Stimulated activated CD4-positive, alpha-beta T cell treated with anti-CD3 and anti-CD28 coated beads, TNF-alpha, amount 100 ng/mL, for 24 hours (primary cell): ENCODE measurements at places on chromosomes 2 and 18.

- no peak for DNase-seq
Observed at GRCh38 chr2:142422769-142423168, 292.0 kb upstream of the LRP1B start.

- no peak for DNase-seq
Observed at GRCh38 chr2:186459009-186459408, 27.1 kb upstream of the ZC3H15 start.

DNA sequence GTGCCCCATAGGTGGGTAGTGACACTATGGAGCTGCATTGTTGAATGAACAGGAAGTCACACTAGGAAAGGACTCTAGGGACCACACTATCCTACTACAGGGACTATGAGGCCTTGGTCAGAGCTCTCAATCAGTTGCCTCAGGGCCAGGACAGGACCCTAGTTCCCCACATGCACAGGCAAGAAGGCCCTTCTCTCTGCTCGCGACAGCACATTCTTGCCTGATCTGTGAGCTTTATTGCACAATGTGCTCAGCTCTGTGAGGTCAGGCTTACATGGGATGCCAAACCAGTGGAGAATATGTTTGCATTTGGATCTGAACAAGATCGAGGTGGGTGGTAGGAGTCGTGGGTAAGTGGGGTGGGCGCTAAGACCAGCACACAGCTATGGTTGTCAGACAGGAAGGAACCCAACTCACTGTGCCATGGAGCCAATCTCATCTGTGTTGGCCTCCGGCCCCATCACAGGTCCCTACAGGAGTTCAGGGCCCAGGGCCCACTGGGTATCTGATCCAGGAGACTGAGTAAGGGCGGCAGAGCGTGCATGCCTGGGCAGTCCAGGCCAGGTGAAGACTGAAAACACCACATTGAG lies 8.0 kb downstream of the PCARE start:
- DNase-seq = no peak

DNA sequence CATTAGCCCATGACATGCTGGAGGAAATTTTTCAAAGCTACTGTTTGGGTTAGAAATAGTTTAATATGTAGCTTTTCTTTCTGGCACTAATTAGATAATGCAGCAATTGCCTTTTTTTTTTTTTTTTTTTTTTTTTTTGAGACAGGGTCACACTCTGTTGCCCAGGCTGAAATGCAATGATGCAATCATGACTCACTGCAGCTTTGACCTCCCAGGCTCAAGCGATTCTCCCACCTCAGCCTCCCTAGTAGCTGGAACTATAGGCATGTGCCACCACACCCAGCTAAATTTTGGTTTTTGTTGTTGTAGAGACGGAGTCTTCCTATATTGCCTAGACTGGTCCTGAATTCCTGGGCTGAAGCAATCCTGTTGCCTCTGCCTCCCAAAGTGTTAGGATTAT lies 136.2 kb downstream of the SP100 start:
- DNase-seq = no peak

DNA sequence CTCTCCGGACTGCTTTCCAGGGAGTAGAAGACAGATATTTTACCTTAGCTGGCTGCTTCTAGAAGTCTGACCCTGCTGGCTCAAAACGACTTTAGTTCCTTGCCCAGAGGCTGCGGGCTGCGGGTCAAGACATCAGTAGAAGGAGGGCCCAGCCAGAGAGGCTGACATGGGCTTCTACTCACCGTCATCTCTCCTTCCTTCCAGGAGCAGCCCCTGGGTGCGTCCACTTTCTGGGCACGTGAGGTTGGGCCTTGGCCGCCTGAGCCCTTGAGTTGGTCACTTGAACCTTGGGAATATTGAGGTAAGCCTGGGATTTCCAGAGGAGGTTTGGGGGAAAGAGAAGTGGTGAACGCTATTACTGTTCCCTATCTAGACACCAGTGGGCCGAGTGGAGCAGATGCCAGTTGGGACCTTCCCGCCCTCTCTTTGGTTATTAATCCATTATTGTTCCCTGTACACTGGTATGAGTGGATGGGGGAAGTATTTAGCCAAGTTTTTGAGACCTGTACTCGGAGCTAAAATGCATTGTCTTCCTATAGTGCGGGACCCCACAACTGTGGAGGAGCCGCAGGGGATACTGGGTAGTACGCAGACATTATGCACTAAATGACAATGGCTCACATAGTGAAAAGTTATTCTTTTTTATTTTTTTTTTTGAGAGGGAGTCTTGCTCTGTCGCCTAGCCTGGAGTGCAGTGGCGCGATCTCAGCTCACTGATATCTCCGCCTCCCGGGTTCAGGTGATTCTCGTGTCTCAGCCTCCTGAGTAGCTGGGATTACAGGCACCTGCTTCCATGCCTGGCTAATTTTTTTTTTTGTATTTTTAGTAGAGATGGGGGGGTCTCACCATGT lies 26.3 kb upstream of the CASP8 start:
- DNase-seq = no peak

GRCh38 chr2:17416884-17417391 lies 101.3 kb downstream of the RAD51AP2 start:
- DNase-seq = no peak

DNA sequence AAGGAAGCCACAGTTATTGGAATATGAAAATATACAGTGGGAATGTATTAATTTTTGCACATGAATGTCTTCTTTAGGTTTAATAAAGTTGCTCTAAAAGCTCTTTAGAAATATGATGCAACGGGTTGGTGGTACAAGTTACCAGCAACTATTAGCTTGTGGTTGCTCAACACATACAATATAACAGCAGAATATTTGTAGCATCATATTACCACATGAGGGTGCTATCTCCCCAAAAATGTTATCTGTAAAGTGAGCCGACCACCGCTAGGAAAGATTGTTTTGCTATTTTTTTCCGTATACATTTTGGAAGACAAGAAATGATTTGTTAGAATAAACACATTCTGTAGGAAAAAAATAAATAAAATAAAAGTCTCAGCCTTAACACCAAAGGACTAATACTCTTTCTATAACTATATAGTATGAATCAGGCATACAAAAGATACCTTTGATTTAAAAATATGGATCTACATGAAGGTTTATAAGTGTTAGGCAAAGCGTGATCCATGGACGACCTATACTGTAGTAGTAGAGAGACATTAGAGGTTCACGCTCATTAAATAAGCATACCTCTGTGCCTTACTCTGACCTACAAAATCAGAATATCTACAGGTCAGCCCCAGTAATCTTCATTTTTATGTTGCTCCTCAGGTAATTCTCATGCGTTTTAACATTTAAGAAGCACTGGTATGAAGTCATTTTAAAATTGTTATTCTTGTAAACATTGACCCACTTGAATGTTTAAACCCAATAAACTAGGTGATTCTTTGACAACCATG lies 1110.6 kb upstream of the ACVR2A start:
- no peak for DNase-seq

DNA sequence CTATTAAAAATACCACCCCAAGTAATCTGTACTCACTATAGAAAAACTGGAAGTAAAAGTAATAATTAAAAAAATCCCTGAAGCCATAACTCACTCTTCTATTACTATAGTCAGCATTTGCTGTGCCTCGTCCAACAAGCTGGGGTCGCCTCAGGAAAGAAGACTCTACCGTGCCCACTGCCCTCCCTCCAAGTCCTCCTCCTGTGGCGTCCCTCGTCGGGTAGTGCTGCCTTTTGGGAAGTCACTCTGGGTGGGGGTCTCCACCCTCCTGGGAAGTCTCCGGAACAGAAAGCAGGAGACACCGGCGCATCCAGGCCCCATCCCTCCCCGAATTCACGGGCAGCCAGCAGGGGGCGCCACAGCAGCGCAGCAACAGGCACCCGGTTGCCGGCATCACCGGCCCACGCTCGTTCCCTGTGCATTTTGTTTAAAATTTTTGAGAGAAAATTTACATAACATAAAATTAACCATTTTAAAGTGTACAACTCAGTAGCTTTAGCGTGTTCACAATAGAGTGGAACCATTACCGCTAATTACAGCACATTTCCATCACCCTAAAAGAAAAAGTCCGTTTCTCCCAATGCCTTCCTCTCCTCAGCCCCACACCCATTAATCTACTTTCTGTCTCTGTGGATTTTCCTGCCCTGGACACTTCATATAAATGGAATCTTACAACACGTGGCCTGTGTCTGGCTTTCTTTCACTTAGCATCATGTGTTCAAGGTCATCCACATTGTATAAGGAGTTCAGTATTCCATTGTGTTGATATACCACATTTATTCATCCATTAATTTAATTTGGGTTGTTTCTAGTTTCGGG lies 62.2 kb downstream of the ADNP2 start:
- DNase-seq = no peak

GRCh38 chr18:39591649-39592048 lies 2026.1 kb upstream of the CELF4 start:
- DNase-seq = no peak

GRCh38 chr2:95121093-95121406 lies 558 bp downstream of the MRPS5 start:
- no peak for DNase-seq

GRCh38 chr2:222698276-222698675 lies 26.8 kb downstream of the MOGAT1 start:
- DNase-seq = no peak

DNA sequence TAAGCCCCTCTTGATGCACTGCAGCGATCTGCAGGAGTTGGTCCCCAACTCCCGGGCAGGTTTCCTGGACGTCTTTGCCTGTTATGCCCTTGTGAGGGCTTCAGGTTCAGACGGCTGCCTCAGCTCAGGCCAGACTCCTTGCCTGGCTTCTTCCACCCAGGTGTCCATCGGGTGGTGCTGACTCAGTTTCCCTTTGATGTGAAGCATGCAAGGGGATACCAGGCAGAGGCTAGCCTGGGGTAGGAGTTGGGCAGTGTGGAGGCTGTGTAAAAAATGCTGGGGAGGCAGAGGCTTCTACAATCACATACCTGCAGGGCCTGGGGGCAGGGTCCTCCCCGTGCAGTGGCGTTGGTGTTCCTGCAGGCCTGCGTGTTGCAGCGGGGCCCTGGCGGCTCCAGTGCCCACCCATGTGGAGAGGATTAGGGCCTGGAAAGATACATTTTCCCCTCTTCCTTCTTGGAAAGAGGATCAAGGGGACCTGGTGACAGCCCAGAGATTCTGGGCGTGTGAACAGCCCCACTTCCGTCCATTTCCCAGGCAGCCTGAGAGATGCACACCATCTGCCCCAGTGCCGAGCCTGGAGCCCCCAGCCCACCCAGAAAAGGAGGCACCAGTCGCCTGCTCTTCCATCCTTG lies 338.3 kb downstream of the DYSF start:
- no peak for DNase-seq

- no peak for DNase-seq
Observed at GRCh38 chr2:149743842-149744448, 156.4 kb upstream of the MMADHC start.

GRCh38 chr18:27994571-27994970 lies 182.4 kb downstream of the CDH2 start:
- DNase-seq = no peak

DNA sequence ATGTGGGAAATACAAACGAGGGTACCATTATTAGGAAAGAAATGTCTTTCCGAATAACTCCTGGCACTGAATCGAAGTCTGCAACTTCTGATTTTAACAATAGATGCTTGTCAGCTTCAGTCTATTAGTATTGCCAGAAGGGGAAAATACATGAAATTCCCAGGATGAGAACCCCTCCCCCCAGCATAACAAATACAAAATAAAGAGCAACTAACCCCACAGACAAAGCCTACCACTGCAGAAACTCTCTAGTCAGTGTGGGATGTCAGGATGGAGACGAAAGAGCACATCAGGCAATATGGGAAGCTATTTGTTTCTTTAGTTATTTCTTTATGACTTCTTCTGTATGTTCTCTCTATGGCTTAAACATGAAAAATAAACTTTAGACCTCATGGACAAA lies 365.0 kb upstream of the CDH2 start:
- no peak for DNase-seq

GRCh38 chr18:74524097-74524496 lies 10.2 kb upstream of the CNDP1 start:
- DNase-seq = no peak

GRCh38 chr18:50611529-50611941 lies 51.6 kb downstream of the MAPK4 start:
- DNase-seq = no peak

GRCh38 chr18:50706651-50707050 lies 113.2 kb downstream of the MRO start:
- no peak for DNase-seq

GRCh38 chr2:112644155-112644932 lies 1.4 kb upstream of the SLC20A1 start:
- no peak for DNase-seq

DNA sequence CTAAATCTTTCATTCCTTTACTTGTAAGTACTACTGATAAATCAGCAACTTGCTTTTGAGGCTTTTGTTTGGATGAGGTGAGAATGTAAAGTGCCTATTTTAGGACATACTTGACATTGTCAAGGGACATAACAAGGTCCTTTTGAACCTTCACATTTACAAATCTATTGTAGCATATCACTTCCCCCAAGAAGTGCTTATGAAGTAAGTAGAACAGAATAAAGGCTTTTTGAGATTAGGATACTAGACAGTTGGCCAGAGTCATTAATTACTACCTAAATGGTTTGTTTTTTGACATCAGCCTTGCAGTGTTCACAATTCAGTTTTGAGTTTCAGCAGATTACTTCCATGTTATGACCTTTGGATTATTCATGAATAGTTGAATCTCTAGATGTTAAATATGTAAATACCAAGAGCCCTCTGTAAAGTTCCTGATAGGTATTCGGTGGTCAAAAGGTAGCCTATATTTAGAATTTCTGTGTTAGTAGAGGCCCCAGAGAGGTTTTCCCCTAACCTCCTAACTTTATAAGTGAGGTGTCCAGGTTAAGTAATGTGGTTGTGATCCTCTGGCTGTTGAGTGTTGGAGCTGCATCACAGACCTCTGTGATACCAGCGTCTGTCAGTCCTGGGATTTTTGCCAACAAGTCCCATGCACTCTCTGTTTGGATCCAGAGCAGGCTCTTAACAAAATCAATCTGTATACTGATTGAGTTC lies 67.2 kb downstream of the LCLAT1 start:
- DNase-seq = no peak

DNA sequence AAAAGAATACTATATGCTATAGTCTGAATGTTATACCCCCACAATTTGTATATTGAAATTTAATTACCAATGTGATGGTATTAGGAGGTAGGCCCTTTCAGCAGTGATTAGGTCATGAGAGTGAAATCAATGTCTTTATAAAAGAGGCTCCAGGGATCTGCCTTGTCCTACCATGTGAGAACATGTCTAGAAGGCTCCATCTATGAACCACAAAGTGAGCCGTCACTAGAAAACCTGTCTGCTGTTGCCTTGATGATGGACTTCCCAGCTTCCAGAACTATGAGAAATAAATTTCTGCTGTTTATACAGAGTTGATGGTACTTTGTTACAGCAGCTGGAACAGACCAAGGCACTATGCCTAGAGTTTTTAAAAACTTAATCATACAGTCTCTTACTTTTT lies 46.3 kb upstream of the FAM124B start:
- no peak for DNase-seq

GRCh38 chr2:239029958-239030357 lies 182.1 kb downstream of the TWIST2 start:
- DNase-seq = no peak

- no peak for DNase-seq
Observed at GRCh38 chr2:11876889-11877288, 130.5 kb downstream of the LPIN1 start.

GRCh38 chr2:135590619-135591260 lies 59.5 kb downstream of the R3HDM1 start:
- DNase-seq = no peak

- no peak for DNase-seq
Observed at GRCh38 chr2:789529-789928, 112.3 kb upstream of the TMEM18 start.
